Stimulated activated CD4-positive, alpha-beta T cell treated with anti-CD3 and anti-CD28 coated beads, Interleukin-12 subunit alpha, Interleukin-12 subunit beta, amount 100 ng/mL, for 4 hours (primary cell): ENCODE measurements at places on chromosomes 4 and X.

- DNase-seq, result no peak
Observed at GRCh38 chr4:170497112-170497511, 407.4 kb upstream of the AADAT start.

DNA sequence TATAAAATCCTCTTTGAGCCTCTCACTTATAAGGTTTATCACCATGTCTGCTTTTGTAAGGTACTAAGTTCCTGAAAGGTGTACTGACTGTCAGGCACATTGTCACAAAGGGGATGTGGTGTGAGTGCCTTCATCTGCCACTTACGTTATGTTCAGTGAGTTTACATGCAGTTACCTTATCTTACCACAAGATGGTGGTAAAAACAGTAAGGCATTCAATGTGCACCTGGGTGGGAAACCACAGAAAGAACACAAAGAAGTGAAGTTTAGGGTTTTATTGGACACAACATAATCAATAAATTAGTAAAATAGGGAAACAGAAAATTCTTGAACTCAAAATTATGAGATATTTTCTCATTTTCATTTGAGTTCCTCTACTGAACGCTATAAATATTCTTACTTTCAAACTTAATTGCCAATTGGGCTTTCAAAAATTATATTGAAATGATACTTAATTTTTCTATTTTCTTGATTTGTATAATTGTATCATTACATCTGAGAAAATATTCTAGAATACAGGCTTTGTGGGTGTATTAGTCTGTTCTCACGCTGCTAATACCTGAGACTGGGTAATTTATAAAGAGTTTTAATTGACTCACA is 650.8 kb downstream of the PCDH7 start:
- no peak for DNase-seq

DNA sequence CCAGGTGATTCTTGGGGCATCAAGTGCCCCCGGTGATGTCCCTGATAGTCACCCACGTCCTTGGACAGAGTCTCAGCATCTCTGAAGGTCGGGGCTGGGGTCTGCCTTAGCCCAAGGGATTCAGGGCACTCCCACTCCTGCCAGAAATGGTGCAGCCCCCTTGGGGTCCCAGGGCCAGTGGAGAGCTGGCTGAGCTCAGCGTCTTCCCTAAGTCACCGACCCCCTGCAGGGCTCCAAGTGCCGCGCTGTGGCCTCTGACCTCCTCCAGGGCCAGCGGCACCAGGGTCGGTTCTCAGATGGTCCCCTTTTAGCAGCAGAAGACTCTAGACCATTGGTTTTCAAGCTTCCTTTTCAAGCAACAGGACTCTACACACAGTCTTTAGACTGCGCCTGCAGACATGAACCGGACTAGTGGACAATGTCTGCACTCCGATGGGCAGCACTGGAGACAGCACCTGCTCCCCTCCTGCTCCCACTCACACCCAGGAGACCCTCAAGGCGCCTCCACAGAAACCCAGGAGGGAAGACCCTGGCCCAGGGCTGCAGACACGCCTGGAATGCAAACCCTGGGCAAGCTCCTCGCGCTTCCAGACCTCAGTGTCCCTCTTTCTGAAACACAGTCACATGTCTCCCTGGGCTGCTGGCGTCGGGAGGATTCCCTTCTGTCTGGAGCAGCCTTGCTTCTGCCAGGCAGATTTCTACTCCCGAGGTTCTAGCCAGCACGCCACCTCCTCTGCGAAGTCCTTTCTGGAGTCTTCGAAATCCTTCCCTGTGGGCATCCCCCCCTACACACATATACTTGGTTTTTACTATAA is 53.9 kb downstream of the ABLIM2 start:
- DNase-seq, result no peak

GRCh38 chrX:66030505-66031317 is 9.2 kb downstream of the VSIG4 start:
- DNase-seq, result no peak

GRCh38 chr4:105356194-105356593 is 117.7 kb downstream of the PPA2 start:
- no peak for DNase-seq

GRCh38 chrX:135531813-135532212 is 11.4 kb downstream of the INTS6L start:
- DNase-seq, result no peak

DNA sequence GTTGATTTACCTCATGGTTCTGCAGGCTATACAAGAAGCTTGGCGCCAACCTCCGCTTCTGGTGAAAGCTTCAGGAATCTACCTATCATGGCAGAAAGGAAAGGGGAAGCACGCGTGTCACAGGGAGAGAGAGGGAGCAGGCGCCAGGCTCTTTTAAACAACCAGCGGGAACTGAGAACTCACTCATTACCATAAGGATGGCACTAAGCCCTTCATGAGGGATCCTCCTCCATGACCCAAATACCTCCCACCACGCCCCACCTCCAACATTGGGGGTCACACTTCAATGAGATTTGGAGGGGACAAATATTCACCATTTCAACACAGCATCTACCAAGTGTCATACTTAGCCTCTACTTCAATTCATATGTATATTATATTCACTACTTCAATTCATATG is 18.8 kb upstream of the TBC1D8B start:
- DNase-seq, result no peak

DNA sequence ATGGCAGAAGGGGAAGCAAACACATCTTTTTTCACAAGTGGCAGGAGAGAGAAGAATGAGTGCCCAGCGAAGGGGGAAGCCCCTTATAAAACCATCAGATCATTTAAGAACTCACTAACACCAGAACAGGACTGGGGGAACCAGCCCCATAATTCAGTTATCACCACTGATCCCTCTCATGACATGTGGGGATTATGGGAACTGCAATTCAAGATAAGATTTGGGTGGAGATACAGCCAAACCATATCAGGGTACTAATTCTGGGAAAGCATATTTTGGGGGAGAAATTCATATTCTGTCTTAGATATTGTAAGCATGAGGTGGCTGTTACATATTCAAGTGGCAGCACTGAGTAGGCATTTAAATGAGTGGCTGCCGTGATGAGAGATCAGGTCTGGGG is 87.8 kb downstream of the RAPGEF2 start:
- DNase-seq, result no peak

DNA sequence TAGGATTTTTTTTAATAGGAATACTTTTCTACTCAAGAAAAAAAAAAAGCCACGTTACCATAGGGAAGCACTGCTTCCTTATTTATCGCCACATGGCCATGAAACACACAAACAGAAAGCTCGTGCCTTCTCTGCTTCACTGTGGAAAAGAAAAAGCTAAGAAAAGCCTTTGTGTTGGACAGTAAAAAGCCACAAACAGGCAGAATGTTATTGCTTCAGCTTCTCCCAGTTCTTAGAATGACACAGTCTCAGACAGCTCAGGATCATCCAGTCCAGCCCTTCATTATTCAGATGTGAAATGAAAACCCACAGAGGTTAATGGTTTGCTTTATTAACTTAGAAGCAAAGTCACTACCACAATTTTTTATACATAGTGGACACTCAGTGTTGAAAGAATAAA is 181.6 kb upstream of the NOCT start:
- DNase-seq, result no peak

DNA sequence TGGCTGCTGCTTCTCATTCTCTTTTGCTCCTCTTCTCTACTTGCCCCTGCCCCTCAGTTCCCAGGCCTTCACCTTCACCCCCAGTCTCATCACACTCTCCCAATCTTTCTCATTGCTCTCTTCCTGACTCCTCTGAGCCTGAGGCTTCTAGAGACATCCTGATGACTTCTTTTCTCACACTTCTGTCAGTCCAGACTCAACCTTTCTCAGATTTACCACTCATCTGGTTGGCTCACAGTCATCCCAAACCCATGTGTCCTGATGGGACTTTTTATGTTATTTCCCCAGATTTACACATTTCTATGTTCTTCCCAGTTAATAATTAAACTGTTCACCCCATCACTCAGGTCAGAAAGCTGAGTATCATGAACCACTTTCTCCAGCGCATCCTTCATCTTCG is 68.0 kb downstream of the TMA16 start:
- DNase-seq, result no peak

DNA sequence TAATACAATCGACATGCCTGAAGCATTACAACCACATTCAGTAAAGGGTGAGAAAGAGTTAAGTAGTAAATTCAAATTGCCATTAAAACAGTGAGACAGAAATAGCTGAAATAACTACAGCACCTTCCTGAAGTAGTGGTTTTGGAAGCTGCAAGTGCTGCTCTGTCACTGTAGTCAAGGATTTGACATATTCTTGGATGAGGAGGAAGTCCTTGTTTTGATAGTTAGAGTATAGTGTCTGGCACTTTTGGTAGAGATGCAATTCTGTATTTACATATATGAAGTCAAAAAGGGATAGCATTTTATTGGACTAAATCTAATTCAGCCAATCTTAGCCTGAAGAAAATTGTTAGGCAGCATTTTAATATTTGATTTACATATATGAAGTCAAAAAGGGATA is 1559.6 kb downstream of the TECRL start:
- DNase-seq, result no peak

DNA sequence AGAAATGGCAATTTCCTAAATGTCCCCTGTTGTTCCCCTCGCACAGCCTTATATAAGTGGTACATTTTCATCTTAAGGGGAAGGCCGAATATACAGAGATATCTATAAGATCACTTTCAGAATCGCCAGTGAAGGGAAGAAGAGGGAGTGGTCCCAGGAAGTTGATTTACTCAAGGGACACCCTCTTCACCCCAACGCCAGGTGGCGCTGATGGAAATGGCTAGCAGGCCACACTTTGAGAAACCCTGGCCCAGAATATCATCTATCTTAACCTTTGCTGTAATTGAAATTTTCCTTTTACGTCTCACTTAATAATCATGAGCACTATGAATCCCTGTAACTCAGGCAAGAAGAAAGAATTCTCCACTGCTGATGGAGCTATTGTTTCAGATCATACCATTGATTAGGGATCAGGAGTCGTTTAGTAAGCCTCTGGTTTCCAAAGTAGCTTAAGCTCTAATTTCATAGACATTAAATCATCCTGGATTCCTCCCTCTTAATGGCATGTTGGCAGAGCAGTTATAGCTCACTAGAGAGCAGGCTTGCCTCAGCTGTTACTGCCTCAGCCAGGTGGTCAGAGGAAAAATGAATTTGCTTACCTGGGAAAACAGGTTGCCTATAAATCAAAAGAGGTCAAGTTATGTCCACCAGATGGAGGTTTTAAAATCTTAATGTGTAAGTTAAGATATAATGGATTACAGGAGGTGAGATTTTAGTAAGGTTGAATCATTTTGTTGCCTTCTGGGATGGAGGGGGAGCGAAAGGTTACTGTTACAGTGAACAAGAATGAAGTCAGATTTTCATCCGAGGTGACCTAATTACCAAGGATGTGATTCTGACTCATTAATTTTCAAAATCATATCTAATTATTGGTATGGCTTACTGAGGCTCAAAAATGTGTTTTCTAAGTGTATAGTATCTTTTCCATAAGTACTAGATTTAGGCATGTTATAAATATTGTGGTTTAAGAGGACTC is 941.2 kb upstream of the TENM3 start:
- peak; percentile 1 for DNase-seq

DNA sequence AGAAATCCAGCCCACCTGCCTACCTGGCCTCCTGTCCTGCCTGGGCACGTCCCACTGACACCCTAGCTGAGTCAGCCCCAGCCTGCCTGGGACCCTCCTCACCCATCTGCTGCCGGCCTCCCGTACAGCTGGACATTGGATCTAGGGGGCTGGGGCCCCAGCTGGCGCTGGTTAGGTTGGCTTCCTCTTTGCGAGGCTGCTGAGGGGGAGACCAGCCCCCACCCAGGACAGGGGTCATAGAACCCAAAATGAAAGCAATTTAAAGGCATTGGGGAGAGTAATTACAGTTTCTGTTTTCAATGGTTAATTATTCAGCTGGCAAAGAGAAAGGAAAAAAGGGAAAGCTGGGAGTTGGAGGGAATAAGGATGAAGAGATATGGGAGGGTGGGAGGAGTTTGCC is 15.8 kb downstream of the EFNB1 start:
- DNase-seq, result no peak

- no peak for DNase-seq
Observed at GRCh38 chr4:83248486-83248885, 36.1 kb downstream of the COQ2 start.

GRCh38 chr4:129623233-129623875 is 527.4 kb downstream of the C4orf33 start:
- DNase-seq, result no peak

DNA sequence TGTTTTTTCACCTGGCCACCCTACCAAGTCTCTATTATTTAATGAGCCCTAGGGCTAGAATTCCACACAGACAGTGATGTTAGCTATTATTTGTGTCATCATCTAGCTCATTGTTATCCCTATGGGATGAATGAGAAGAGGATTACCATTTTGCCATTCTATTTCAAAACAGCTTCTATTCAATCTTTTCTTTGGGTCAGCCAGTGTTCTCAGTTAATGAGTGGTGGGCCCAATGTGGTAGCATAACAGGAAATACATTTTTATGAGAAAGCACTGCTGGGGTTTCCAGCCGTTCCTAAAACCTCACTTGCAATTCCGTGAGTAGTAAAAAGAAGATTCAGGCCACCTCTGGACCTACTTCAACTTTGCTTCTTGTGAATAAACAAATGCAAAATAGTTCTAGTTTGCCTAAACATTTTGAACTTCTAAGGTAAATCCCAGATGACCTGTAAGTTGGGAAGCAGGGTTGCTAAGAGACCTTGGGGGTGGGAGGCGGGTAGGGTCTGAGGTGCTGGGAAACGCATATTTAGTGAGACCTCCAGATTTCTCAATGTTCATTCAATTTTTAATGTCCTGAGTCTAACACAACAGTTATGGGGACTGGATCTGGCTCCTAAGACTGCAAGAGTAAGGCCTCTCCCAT is 24.8 kb upstream of the CYP2U1 start:
- no peak for DNase-seq

DNA sequence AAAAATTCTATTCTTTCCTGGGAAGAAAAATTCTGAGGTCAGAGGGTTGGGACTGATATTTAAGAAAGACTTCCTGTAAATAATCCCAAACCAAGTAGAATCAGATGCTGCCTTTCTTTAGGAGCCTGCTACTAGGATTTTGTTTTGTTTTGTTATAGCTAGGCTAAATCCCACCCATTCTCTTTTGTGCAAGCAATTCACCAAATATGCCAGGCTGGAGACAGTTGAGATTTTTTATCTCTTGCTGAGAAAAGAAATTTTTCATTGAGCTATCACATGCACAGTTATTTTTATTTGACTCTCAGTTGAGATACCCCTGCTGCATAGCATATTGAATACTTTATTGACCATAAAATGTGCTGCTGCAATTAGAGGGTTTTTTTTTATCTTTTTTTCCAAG is 196.0 kb downstream of the KCNIP4 start:
- no peak for DNase-seq

GRCh38 chr4:98662626-98663225 is 4.3 kb upstream of the TSPAN5 start:
- peak; percentile 29 for DNase-seq

GRCh38 chr4:135605076-135605475 is 1403.5 kb upstream of the PABPC4L start:
- DNase-seq, result no peak

DNA sequence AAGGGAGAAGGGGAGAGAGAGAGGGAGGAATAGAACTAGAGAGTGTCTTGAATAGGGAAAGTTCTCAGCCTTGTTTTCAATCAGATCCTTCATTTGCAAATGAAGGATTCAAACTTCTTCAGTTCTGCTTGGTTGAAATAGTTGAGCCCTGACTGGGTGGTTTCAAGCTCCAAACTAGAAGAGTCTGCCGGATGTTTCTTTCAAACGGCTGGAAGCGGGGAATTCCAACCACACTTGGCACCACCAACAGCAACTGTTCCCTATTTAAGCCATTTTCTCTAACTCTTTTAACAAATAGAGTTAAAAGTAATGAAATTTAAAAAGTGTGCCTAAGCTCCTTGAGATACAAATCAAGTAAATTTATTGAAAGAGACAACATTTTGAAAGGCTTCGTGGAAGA is 67.5 kb upstream of the DDX60 start:
- no peak for DNase-seq

GRCh38 chr4:9847968-9848748 is 66.7 kb downstream of the DRD5 start:
- no peak for DNase-seq
